ENCODE measurements at places on chromosomes 16 and 17.

DNA sequence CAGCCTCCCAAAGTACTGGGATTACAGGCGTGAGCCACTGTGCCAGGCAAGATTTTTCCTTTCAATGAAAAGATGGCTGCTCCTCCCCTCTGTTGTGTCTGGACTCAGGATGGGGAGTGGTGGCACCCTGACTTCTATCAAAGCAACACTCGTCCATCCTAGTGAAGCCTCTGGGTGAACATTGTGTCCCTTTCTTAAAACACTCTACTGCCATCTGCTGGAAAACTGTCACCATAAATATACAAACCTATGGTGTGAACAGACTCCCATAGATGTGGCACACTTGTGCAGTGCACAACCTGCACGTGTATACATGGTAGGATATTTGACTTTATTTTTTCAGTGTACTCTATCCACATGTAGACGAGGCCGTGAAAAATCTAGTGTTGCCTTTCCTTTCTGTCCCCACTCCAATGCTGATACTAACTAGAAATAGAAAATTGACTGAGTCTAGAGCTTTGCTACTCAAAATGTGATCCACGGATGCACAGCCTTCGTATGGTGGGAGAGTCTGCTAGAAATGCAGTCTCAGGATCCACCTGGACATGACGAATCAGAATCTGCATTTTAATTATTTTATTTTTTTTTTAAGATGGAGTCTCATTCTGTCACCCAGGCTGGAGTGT is 55.9 kb upstream of the PLCG2 start:
- no peak for DNase-seq

GRCh38 chr17:67582673-67583081 is 135.1 kb upstream of the NOL11 start:
- no peak for DNase-seq

DNA sequence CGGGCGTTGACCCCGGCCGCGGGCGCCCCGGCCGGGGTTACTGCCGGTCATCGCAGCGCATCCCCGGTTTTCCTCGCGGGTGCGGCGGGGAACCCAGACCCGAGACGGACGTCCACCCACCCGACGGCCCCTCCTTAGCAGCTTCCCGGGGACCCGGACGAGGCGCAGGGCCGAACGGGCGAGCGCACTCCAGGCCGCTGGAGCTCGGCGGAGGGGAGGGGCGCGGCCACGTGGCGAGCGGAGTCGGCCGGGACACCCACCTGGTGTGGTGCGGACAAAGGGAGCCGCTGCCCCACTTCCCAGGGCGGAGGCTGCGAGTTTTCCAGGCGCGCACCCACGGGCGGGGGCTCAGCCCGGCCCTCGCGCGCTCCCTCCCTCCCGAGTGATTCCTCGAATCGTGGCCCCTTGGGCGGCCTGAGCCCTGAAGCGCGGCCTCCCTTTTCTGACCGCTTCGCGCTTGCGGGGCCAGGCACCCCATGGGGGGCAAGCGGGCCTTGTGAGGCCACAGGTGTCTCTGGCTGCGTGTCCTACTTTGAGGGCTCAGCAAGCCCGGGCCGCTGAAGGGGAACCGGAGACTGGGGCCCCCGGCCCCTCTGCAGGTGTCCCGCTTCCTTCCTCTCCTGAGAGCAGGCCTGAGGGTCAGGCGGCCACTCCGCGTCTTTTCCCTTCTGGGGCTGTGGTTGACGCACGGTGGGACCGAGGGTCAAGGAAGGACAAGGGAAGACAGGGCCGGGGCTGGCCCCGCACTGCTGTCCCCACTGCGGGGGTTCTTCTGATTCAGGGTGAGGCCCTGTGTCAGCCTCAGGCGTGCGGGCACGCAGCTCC is 1.1 kb upstream of the FASN start:
- peak; percentile 22 for DNase-seq

DNA sequence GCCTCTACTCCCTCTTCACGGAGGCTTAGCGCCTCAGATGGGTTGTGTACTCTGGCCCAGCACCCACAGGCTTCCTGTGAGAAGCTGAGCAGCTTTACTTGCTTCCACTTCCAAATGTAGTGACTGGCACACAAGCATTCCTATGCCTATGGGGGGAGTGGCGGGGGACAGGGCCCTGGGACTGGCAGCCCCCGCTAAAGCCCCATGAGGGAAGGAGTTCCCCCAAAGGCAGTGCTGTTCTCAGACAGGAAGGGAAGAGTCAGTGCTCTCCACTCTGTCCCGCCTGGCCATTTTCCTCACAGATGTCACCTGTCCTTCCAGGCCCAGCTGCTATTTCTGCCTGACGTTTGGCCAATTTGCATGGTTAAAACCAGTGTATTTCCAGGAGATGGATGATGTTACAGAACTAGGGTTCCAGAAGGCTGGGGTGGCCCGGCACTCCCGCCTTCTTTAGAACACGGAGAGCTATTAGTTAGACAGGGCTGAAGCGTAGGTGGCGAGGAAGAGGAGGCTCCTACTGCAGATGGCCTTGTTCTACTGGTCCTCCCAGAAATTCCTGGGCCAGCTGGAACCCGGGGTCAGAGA is 83.9 kb upstream of the FBXO47 start:
- DNase-seq: no peak

DNA sequence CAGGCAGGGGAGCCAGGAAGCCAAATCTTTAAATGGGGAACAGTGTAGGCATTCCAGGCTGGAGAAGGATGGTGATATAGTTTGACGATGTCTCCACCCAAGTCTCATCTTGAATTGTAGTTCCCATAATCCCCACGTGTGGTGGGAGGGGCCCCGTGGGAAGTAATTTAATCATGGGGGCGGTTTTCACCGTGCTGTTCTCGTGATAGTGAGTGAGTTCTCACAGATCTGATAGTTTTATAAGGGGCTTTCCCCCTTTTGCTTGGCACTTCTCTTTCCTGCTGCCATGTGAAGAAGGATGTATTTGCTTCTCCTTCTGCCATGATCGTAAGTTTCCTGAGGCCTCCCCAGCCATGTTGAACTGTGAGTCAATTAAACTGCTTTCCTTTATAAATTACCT is 28.8 kb downstream of the GINS3 start:
- no peak for DNase-seq

GRCh38 chr16:78962457-78962929 is 638.0 kb downstream of the MAF start:
- DNase-seq: no peak

GRCh38 chr16:2482708-2483534 is 8.0 kb downstream of the TBC1D24 start:
- DNase-seq: no peak

DNA sequence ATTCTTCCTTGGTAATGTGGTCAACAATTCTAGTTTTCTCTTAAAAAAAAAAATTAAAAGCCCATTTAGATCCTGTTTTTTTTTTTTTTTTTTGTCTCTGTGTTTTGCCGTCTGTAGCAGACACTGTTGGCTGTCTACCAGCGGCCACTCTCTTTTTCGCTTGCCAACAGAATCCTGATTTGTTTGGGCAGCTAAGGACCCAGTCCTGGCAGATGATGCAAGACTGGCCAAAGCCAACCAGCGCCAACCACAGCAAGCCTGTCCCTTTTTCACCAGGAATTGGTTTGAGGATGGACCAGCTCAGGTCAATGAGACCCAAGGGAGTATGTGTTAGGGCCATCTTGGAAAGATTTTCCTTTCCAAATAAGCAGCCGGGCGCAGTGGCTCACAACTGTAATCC is 28.2 kb downstream of the ST3GAL2 start:
- DNase-seq: no peak

DNA sequence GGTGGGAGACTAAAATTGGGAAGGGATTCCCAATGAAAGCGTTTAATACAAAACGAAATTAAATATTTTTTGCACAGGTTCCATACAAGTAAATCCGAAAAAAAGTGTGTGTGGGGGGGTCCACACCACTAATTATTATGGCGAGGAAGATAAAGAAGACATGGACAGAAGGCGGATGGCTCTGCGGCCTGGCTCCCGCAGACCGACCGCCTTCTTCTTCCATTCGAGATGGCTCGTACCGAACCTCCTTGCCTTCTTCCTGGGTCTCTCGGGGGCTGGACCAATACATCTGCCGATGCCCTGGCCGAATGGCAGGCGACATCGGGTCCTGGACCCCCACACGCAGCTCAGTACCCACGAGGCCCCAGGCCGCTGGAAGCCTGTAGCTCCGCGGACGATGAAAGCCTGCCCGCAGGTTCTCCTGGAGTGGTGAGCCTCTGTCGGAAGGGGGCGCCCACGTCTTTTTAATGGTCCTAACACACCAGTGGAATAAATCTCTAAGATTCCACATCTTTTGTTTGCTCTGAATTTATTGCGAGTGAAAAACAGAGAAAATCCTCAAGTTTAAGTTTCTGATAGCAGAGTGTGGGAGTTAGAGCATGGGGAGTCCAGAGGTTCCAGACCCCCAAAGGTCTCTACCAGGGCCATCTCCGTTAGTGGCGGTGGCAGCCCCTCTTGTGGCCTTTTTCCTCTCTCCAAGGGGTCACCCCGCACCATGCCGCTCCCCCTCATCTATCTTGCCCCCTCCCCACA is 1.4 kb downstream of the PRAC2 start:
- DNase-seq: peak; percentile 72

DNA sequence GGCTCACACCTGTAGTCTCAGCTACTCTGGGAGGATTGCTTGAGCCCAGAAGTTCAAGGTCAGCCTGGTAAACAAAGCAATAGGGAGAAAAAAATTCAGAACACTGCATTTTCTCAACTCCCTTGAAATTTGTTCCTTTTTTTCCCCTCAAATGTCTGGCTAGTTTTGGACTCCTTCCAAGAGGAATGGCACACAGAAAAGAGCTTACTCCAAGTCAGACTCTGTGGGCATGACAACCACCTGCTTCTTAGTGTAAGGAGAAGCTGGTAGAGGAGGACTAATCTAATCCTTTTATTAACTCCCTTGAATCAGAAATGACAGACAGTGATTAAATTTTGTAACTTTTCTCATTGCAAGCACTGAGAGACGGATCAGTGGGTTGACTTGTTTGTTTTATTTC is 27.9 kb upstream of the HYDIN start:
- DNase-seq: no peak

- peak; percentile 82 for DNase-seq
Measured at GRCh38 chr16:15642557-15643047, 352 bp downstream of the MARF1 start.

GRCh38 chr17:7383742-7384488 is 3.0 kb downstream of the TNK1 start:
- DNase-seq: peak; percentile 79

GRCh38 chr17:4735876-4736651 is 3.6 kb upstream of the ZMYND15 start:
- DNase-seq: no peak

DNA sequence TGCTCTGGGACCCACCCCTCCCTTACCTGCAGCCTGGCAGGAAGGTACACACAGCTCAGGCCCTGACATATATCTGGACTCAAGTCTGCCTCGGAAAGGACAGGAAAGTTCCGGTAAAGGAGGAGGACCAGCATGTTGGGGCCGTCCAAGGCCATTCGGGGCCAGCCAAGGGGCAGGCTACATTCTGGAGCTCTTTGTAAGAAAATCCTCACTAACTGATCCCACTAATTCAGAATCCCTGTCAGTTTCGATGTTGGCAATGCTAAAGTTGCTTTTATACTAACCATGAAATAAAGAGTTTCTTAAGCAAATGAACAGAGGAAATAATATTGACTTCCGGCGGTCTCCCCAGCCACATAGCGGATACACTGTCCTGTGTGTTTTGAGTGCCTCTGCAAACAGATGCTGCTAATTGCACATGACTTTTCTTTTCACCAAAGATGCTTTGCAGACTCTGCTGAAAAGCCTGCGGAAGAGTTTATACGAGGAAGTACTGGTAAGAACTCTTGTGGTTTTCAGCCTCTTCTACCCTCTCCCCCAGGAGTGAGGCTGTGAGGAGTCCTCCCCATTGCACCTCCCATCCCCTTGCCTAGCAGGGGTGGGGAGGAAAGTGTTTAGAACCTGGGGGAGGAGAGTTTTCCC is 54.8 kb downstream of the PLXDC1 start:
- DNase-seq: no peak

DNA sequence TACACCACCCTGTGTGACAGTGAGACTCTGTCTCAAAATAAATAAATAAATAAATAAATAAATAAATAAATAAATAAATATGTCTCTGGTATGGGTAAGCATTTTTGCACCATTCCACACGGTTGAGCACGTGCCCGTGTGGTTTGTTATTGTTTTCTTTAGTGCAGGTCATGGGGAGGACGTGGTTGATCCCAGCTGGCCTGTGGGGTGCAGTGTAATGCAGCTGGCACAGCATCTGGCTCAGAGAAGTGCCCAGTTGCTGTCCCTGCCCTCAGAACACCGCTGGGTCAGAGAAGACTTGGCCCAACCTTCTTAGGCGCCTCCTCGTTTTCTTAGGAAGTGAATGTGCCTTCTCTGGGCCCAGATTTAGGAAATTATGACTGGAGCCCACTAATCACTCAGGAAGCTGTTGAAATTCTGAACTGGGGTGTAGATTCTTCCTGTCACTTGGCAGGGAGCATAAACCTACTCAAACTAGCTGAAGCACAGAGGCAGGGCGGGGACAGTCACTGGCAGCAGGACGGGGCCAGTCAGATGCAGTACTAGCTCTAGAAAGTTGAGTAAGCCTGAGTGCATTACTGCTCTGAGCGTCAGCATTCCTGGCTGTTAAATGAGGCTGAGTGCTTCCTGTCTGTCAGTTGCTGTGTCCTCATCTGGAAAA is 85.9 kb downstream of the SNX29 start:
- DNase-seq: no peak

DNA sequence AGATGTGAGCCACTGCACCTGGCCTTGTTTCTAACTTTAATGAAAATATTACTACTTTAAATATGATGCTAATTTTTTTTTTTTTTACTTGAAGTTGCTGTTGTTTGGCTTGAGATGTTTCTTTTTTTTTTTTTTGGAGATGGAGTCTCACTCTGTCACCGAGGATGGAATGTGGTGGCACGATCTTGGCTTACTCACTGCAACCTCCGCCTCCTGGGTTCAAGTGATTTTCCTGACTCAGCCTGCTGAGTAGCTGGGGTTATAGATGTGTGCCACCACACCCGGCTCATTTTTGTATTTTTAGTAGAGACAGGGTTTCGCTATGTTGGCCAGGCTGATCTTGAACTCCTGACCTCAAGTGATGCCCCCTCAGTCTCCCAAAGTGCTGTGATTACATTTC is 23.6 kb downstream of the IGSF6 start:
- no peak for DNase-seq

DNA sequence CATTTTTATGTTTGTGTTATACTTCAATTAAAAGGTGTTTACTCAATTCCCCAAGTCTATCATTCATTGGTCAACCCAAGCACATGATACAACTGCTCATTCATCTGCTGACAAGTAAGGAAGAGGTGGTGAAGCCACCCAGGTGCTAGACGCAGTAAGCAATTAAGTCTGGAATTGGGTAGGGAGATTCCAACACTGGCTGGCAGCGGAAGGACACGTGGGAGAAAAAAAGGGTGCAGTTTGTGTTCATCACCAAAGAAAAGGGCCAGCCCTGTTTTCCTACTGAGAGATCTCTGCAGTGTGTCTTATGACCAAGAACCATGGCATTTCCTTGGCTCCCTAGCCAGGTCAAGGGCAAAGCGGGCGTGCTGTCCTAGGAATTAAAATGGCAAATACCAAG is 11.8 kb upstream of the ZNF23 start:
- no peak for DNase-seq

- peak; percentile 11 for DNase-seq
Measured at GRCh38 chr16:4615384-4616046, 827 bp upstream of the UBALD1 start.

All from activated T-cell treated with anti-CD3 and anti-CD28 coated beads for 48 hours (primary cell).